ENCODE measurements at places on chromosomes 7 and 10. TPM values are rescaled to one million over a fixed set of nuclear protein-coding genes. Genes with fewer than 3 reads are reported as not detected.

ZC3HAV1 gene
- total RNA-seq: 36.6 TPM

PDE6C gene
- total RNA-seq: not detected

TMEM196 gene
- not detected for total RNA-seq

IL2RA gene
- not detected for total RNA-seq

LRIT1 gene
- total RNA-seq: not detected

SP8 gene
- total RNA-seq: not detected

MRLN gene
- not detected for total RNA-seq

NODAL gene
- total RNA-seq: not detected

TAS2R41 gene
- total RNA-seq: not detected

KIF20B gene
- 0.77 TPM for total RNA-seq

OR13A1 gene
- total RNA-seq: not detected

PNLIPRP2 gene
- not detected for total RNA-seq

TFR2 gene
- total RNA-seq: 0.43 TPM

ZNF853 gene
- total RNA-seq: 0.88 TPM

C10orf95 gene
- total RNA-seq: not detected

ADCY1 gene
- under 0.01 TPM for total RNA-seq

CYP26A1 gene
- total RNA-seq: not detected

CYP17A1 gene
- total RNA-seq: 1.6 TPM

OR6B1 gene
- total RNA-seq: not detected

SEMA3E gene
- total RNA-seq: 15.8 TPM

HYAL4 gene
- not detected for total RNA-seq

GRID2IP gene
- total RNA-seq: 0.49 TPM

SLC18A3 gene
- total RNA-seq: not detected

ACHE gene
- 18.2 TPM for total RNA-seq

NAT16 gene
- total RNA-seq: not detected

MICU1 gene
- 24.4 TPM for total RNA-seq

EIF5AL1 gene
- 0.26 TPM for total RNA-seq

HOXA4 gene
- 0.14 TPM for total RNA-seq

LIPM gene
- total RNA-seq: not detected

NPTX2 gene
- 4.4 TPM for total RNA-seq

MBLAC1 gene
- 12.4 TPM for total RNA-seq

TUBAL3 gene
- total RNA-seq: not detected

PLPP4 gene
- not detected for total RNA-seq

CACNB2 gene
- 19.4 TPM for total RNA-seq

ASB10 gene
- not detected for total RNA-seq

MYH16 gene
- not detected for total RNA-seq

IFIT1B gene
- total RNA-seq: 1.1 TPM

CYP2E1 gene
- total RNA-seq: 0.69 TPM

CLDN12 gene
- 39.5 TPM for total RNA-seq

MAGI2 gene
- 5.3 TPM for total RNA-seq

ZNF33B gene
- total RNA-seq: 38.6 TPM

DNAH11 gene
- 0.29 TPM for total RNA-seq

CHAT gene
- total RNA-seq: not detected

FXYD4 gene
- total RNA-seq: not detected

KEL gene
- total RNA-seq: not detected

COL13A1 gene
- total RNA-seq: 3.6 TPM

SHH gene
- total RNA-seq: not detected

ASAH2B gene
- 2.8 TPM for total RNA-seq

NOBOX gene
- not detected for total RNA-seq

OR9A2 gene
- not detected for total RNA-seq

PCGF5 gene
- 10.8 TPM for total RNA-seq

TAX1BP1 gene
- 46.4 TPM for total RNA-seq

All from uterus (tissue), 4 donors.